ENCODE measurements at places on chromosomes 1 and 21.
A peak's percentile ranks its signal among the peaks of the same experiment; 100 is the strongest.

DNA sequence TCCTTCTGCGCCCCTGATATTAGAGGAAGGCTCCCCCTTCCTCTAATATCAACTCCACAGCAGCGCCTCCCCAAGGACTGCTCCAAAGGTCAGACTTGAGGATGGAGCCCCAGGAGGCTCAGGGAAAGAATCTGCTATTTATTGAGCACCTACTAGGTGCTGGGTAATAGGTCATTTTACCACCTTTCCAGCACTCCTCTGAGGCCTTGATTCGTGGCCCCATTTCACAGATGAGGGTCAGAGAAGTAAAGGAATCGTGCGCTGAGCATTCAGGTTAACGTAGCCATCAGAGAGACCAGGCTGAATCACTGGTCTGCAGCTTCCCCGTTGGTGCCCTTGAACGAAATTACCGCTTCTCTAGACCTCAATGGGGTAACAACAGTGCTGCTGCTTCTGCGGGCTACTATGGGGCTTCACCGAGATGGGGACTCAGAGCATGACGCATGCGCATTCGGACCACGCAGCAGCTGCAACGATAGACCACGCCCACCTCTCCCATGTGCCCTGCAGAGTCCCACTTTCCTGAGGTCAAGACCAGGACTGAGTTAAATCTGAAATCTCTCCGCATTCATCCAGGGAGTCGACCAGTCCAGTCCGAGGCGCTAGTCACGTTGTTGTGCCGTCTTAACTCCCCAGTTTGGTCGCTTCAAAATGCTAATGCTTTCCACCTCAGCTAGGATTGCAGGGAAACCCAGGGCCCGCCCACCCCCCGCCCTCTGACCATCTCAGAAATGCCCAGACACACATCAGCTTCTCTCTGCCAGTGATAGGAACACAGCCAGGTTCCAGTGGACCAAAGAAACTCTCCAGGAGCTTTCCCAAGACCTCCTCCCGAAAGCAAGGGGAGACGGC, 12.9 kb downstream of the CAMK2N1 start:
- DNase-seq, result peak; percentile 39

DNA sequence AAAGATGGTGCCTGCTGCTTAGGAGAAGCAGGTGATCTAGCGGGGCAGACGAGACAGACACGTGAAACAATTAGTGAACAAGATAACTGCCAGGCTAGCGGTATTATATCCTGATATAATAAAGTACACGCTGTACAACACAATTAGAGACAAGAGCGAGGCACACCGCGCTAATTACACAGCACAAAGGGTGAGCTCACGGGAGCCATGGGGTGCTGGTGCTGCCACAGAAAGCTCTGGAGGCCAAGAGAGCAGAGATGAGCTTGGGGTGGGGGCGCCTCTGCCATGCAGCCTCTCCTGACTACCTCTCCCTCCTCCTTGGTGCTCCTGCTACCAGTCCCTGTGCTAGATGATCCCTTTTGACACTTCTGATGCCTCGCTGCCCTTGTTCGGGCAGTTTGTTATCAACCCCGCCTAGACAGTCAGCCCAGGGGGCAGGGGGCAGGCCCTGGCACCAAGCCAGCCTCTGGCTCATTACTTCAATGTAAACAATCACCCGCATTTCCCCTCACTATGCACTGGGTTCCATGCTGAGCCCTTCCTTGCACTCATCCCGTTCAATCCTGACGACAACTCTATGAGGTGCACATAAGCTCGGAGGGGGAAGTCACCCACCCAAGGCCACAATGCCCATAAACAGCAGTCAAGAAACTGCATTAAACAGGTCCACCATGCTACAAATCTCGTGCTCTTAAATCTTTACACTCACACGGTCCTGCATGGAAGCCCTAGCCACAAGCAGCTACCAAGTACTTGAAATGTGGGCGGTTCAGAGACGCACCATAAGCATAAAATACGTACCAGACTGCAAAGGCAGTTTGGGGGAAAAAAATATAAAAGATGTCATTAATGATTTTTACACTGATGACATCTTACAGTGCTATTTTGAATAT, 103.0 kb downstream of the SSBP3 start:
- DNase-seq, result no peak

GRCh38 chr1:219553934-219554502, 58.9 kb downstream of the ZC3H11B start:
- no peak for DNase-seq

GRCh38 chr1:14659913-14660312, 61.4 kb downstream of the KAZN start:
- DNase-seq, result no peak

DNA sequence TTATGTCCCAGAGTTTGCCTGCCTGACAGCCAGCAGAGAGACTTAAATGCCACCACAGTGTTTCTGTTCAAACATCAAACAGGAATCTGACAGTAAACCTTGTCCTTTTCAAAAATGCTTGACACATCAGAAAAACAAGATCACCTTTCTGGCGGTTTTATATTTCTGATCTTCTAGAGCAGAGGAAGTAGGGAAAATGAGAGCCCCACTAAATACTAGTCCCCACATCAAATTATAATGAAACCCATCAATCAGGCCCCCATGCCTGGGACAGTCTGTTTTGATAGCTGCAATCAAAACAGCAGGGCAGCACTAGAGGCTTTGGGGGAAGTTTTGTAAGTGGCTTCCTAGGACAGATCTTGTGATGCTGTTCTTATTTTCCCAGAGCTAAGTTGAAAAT, 129.3 kb downstream of the CNIH3 start:
- no peak for DNase-seq

Measured in bronchial epithelial cell (primary cell).